ENCODE measurements at places on chromosomes 3 and 15.

- no peak for DNase-seq
Observed at GRCh38 chr3:178686826-178687225, 150.6 kb downstream of the KCNMB2 start.

- no peak for DNase-seq
Observed at GRCh38 chr15:48006031-48006511, 114.7 kb upstream of the SLC24A5 start.

DNA sequence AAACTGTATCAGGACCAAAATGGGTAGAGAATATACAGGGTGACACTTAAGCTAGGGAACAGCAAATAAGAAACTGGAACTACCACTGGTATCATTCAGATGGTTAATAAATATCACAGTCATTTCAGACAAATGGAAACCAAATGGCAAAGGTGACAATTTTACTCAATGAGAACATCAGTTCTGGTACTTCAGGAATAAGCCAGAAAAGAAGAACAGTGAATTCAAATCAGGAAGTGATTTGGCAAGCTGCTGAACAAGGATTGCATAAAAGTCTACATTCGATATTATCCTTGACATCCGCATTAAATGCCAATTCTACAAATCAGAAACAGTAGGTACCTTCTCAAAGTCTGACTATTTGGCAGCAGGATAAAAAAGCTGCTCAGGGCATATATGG, 23.5 kb upstream of the STIMATE start:
- DNase-seq, result no peak

GRCh38 chr3:143998266-143998665, 26.6 kb downstream of the DIPK2A start:
- no peak for DNase-seq

DNA sequence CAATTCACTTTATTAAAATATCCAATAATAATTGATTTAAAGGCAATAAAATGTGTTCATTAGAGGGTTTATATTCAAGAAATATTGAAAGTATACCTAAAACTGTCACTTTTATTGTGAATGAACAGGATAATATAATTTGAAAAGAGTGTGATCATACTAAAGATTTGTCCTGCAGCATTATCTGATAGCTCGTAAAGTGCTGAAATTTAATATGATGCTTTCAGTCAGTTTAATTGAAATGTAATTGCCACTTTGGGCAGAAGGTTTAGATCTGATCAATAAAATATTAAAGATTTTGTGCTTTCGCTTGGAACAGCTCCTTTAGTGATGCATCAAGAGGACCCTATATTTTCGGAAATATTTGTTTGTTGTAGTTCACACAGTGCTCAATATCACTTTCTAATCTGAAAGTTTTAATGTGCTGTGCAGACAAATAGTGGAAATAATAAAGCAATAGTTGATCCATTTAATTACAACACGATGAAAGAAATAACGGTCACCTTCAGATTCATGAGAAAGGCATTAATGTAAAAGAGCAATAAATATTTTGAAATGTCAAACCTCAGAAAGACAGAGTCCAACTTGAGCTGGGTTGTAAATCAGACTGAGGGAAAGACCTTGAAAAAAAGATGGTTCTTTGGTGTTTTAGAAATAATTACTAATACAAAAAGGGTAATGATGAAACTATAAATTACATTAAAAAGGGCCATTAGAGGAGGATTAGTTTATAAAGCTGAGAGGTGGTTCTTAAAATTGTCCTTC, 129.7 kb upstream of the MEIS2 start:
- DNase-seq, result no peak

DNA sequence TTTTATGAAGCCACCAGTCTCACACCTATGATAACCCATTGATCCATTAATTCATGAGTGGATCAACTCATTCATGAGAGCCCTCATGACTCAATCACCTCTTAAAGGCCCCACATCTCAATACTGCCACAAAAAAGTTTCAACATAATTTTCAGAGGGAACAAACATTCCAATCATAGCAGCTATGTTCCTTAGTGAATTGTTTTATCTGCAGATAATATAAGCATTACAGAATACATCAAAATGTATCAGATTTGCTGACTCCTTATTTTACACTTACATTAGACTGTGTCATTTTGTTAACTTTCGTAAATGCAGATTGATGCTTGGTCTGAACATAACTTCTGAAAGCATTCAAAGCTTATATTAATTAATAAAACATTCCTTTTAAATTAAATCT, 155.3 kb upstream of the MBNL1 start:
- DNase-seq, result no peak

DNA sequence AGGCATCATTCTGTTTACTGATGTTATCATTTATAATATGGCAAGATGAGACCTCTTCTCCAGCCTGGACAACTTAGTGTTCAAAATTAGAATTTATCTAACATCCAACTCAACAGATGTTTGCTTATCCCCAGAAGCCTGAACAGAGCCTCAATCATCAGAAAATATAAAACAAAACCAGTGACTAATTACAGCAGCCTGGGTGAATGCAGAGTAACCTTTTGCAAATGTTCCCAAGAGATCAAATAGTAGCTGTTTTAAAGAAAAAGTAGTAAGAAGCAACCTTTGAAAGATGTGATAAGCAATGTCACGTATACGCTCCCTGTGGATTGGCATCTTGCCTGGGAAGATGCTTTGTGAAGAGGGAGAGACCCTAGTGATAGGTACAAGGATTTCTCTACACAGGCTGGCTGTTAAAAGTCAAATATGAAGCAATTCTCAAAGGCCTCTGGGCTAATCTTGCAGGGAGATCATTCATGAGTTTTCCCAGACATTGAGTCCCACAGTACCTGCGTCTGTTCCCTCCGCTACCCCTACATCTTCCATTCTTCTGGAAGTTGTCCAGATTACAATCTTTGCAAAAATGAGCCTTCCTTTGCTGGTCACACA, 39.3 kb upstream of the PRICKLE2 start:
- no peak for DNase-seq

DNA sequence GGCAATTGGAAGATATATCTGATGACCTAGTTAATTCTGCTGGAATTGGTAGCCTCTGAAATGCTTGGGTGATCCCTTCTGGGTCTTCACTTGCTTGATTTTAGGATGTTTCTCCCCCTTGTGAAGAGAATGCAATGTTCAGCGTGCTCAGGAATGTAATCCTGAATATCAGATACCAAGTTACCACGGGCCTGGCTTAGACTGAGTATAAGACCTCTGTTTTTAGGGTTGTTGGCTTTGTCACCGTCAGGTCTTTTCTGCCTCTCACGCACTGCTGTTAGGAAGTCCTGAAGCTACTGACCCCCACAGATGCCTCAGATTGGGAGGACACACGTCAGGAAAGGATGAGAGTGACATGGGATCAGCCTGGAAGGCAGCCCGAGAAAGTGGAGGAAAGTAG, 198.5 kb downstream of the CDIN1 start:
- no peak for DNase-seq

GRCh38 chr15:67192185-67192820, 62.2 kb downstream of the AAGAB start:
- DNase-seq, result no peak

DNA sequence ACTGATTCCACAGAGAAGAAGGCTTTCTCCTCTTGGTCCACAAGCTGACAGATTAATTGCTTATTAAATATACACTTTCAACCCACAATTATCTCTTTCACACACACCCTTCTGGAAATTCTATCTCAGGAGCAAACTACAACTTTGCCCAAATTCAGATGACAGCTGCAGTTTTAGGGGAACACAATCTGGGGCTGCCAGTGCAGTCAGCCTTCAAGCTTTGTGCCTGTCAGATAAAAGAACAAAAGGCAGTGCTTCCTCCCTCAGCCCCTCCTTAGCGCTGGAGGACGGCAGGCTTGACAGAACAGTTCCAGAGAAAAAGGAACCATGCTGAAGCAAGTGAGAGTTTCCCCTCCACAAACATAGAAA, 99.6 kb downstream of the TMCC1 start:
- no peak for DNase-seq

DNA sequence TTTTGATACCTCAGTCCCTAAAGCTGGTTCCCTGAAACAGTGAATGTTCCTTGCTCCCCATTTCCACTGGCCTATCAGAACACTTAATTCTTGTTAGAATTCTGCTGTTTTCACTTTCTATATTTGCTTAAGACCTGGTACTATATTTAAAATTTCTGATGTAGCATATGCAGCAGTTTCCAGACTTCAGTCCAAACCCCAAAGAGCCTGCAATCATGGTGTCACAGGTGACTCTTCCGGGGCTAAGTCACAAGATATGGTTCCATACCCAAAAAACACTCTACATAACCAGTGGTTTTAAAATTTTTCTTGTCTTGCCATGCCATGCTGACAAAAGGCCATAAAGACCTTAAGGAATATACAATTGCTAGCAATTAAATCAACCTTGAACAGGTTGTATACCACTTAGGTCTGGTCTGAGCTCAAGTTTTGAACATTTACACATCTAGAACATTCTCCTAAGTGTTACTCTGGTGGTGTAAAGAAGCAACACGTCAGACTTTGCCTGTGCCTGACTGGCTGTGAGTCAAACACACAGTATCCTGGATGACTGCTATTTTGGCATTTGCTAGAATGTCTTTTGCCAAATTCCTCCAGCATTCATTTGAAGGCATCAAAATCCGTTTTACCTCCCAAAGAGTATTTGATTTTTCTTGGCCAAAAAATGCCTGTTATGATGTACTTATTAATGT, 160.0 kb downstream of the FRMD5 start:
- DNase-seq, result peak; percentile 24

DNA sequence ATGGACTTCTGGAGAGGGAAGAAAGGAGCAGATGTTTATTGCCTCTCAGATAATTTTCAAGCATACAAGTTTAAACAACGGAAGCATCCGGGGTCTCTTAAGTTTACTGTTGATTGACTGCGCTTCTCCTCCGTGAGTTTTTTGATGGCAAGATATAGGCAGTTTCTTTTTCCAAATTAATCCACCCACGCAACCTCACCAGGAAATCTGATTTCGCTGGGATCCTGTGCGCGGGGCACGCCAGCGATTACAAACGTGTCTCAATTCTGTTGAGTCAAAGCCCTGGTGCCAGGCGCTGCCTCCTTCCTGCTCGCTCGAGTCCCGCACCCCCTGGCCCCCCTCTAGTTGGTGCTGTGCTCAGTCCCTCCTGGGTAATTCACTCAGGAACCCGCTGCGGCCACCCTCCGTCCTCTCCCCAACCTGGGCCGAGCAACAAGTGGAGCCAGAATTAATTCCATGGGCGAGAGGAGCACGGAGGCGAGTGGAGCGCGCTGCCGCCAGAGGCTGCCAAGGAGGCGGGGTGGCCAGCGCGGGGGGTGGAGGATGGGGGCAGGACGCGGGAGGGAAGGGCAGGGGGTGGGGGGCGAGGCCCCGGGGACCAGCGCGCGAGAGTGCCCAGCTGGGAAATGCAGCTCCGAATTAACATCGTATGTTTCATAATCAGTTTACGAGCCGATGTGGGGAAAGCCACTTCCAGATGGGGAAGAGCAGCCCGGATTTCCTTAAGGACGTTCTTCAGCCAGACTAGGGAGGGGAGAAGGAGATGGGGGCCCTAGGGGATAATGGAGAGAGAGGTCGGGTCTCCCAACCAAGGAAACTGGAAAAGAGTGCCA, 6.0 kb downstream of the WNT5A start:
- no peak for DNase-seq

- no peak for DNase-seq
Observed at GRCh38 chr3:46874430-46874829, 3.1 kb upstream of the PTH1R start.

GRCh38 chr15:60546744-60547143, 67.8 kb upstream of the ICE2 start:
- no peak for DNase-seq

GRCh38 chr15:71811036-71811736, 832 bp downstream of the NR2E3 start:
- DNase-seq, result no peak

DNA sequence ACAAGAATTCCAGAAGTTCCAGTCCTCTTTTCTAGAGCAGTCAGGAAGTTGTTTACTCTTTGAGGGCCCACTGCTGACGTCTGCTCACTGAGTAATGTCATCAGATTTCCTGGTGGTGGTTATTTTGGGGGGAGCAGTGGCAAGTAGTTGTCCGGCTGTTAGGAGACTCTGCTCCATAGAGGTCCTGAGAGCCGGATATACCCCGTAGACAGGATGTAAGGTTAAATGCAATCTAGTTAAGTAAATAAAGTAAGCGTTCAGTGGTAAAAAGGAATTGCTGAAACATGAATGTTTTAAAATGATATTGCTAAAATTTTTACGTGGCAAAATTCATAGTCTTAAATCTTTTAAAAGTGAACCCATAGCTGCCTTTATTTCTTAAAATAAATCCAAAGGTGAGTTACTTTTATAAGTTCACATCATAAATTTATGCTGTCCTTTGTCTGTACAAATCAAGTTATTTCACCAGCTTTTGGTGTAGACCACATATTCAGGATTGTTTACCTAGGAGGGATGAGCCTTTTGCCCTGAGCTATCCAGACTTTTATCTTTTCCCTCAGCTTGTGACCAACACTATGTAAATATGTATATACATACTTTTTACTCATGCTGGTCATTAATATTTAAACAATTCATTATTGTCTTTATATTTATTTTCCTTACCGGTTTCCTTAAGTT, 65.8 kb downstream of the PDE8A start:
- DNase-seq, result peak; percentile 79

GRCh38 chr3:149830902-149831301, 17.9 kb downstream of the RNF13 start:
- no peak for DNase-seq

DNA sequence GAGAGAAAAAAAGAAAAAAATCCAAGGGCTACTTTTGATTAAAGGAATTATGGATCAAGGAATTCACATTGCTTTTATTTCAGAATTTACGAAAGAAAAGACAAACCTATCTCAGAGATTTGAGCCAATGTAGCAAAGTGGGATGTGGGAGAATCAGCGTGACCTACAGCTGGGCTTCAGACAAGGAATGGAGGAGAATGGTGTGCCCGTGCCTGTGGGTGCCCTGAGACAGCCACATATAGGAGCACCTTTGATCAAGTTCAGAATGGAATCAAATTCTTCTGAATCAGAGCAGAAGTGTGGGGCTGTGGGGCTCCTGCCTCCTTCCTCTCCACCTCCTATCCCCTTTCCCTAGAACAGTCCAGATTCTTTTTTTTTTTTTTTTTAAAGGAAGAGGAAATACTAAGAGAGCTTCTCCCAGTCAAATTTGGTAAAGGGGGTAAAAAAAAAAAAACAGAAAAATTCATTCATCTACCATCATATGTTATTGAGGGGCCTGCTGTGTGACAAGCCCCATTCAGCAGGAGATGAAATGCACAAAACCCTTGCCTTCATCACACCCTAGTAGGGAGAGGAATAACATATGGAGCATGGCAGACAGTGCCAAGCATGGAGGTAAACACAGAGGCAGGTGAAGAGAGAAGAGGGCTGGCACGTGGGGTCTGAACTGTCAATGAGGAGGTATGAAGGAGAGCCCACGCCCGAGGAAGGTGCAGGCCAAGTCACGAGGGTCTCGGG, 25.0 kb upstream of the MUSTN1 start:
- DNase-seq, result no peak

DNA sequence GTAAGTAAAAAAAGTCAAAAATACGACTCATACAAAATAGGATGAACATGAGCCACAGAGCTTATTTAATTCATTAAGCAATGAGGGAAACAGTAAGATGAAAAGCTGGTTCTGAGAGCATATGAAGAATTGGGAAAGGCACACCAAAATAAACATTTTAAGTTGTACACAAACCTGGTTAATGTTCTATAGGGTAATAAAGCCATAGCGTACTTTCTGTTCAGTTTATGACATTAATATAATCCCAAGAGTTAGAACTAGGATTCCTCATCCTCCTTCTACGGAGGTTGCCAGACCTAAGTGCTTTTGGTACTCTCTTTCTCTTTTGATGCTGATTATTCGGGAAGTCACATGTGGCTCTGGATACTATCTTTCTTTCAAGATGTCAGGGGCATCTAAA, 41.4 kb downstream of the CLEC3B start:
- no peak for DNase-seq

- peak; percentile 72 for DNase-seq
Observed at GRCh38 chr3:31968927-31969418, 12.1 kb downstream of the OSBPL10 start.
